Pulmonary artery endothelial cell (primary cell): ENCODE measurements at places on chromosomes 2 and 18.

DNA sequence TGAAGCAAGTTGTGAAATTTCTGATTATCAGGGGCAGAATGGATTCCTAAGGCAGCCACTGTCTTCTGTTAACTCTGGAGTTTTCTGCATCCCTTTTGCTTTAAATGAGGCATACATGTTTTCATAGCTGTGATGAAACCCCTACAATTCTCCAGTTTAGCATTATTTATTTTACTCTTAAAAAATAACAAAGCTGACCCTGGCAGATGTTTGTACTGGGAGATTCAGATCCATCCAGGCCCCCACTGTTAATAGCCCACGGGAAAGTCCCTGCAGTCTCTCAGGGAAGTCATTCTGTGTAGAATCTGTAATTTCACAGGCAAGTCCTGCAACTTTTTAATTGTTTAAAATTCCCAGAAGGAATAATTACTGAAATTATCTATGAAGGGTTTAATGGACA lies 353 bp upstream of the SULT1C4 start:
- DNase-seq, result no peak

DNA sequence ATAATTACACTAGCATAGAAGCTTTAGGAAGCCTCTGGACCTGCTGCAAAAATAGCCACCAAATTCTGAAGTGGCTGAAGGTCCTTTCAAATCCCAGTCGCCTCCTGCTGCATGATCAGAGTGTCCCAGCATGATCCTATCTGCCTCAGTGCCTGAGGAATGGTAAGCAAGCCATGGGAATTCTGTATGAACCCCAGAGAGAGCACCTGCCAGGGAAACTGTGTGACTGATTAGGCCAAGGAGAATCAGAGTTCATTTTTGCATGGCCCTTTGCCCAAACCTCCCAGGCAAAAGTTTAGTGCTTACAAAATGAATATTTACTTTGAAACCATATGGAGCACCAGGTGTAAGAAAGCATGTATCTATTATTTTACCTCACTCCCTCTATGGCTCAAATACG lies 221.4 kb downstream of the ARL4C start:
- no peak for DNase-seq

DNA sequence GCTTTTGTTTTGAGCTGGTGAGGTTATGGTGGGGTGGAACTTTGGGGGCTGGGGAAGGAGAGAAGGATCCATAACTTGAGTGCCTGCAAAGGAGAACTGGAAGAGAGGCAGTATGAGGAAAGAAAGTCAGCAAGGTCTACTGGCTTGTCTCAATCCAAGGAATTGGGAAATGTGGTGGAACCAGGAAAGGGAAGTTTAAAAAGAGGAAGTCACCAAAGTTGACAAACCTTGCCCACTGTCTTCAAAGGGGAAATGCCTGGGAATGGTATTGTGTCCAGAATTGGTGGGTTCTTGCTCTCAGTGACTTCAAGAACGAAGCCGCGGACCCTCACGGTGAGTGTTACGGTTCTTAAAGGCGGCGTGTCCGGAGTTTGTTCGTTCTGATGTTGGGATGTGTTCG lies 304.1 kb upstream of the FAM98A start:
- no peak for DNase-seq

- no peak for DNase-seq
These were observed 7.2 kb upstream of the LAMA3 start for GRCh38 chr18:23682045-23682444.

DNA sequence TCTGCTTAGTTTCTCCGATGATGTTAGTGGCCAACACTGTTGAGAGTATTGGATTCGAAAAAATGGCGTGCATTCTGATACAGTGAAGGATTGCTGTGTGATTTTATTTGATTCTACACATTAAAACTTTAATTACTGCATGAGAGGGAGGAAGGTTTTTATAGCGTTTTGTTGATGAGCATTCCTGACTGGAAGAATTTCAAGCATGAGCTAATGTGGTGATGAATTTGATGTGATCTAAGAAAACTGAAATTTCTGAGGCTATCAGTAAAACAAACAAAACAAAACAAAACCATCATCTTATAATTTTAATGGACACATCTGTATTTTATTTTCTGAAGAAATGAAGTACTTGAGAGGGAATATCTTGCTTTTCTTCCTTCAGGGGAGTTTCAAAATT lies 59.6 kb downstream of the ITGB6 start:
- no peak for DNase-seq

- DNase-seq, result no peak
These were observed 24.1 kb downstream of the HJURP start for GRCh38 chr2:233830111-233830802.

GRCh38 chr2:171763602-171764001 lies 76.3 kb downstream of the DYNC1I2 start:
- DNase-seq, result no peak

- no peak for DNase-seq
These were observed 50.4 kb downstream of the CLIP4 start for GRCh38 chr2:29165362-29166241.

DNA sequence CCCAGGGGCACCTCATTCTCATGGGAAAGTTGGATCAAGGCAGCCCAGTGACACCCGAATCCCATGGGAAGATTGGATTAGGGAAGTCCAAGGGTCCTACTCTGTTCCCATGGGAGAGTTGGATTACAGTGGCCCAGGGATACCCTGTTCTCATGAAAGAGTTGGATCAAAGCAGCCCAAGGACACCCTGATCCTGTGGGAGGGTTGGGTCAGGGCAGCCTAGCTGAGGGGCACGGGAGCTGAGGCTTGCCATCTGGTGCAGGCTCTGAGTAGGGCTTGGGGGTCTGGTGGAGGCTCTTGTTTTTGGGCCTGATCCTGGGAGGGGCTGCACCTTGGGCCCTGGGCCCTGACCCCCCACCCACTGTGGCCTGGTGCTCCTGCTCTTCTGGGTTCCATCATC lies 87.1 kb downstream of the ACKR3 start:
- no peak for DNase-seq
